ENCODE measurements at places on chromosomes 5 and 9.

DNA sequence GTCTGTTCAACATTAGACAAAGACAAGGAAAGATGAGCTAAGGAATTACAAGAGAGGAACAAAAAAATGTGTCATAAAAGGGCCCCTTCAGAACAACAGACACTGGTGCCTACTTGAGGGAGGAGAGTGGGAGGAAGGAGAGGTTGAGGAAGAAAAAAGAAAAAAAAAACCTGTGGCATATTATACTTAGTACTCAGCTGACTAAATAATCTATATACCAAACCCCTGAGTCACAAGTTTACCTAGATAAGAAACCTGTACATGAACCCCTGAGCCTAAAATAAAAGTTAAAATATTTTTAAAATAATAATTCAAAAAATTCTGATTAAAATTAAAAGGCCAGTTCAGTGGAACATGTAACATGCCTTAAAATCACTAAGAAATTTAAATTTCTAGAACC, 107.3 kb downstream of the MTREX start:
- H3K4me1 ChIP-seq = no peaks in the 10 kb centered on the region
- no peak for DNase-seq
- peaks cover 3% of the 10 kb centered on the region for H3K36me3 ChIP-seq
- no peak overlapping the region for H3K4me3 ChIP-seq
- H3K27me3 ChIP-seq = no peaks in the 10 kb centered on the region

DNA sequence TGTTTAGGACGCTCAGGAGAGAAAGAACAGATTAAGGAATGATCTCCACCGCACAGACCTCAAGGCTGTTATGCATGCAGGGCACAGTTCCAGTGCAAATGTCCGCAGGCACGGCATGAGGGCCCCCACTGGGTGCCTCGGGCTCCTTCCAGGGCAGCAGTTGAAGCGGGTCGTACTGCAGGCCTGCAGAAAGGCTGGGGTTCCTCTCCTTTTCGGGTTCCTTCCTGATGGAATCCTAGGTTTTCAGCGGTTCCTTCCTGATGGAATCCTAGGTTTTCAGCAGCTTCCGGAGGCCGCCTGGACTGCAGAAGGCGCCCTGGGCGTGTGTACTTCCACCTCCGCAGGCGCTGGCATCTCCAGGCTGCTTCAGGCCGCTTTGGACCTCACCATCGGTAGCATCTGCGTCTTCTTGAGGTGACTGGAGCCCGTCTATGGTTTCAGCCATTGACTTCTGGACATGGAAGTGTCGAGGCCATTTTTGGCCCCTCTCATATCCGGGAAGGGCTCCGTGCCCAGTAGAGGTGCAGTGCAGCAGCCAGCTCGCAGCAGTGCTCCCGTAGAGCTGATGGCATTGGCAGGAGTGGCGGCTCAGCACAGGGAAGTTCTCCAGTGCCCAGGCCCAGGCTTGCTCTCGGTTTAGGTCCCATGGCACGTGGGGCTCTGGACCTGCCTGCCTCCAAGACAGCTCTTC, 5.6 kb upstream of the MGAT4B start:
- H3K27ac ChIP-seq = no peak overlapping the region
- DNase-seq = no peak
- H3K36me3 ChIP-seq = no peaks in the 10 kb centered on the region
- H3K27me3 ChIP-seq = no peaks in the 10 kb centered on the region

DNA sequence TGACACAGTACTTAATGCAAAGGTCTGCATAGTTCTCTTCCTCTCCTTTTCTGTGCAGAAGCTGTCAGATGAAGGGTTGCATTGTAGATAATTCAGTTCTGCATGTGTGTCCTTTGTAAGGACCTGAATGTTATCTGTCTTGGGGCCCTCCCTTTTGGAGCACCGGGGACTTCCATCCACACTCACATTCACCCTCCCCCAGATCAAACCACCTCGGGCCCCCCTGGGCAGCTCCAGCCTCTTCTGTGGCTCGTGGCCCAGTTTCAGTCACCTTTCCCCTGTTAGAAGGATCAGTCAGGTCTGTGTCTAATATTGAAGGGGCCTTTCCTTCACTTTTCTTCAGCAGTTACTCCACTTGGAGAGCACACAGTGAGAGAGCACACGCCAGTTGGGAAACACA, 11.0 kb downstream of the DMRT1 start:
- H3K36me3 ChIP-seq = no peaks in the 10 kb centered on the region
- H3K27me3 ChIP-seq = no peaks in the 10 kb centered on the region
- H3K27ac ChIP-seq = no peak overlapping the region
- no peak for DNase-seq
- no peak overlapping the region for H3K4me3 ChIP-seq

DNA sequence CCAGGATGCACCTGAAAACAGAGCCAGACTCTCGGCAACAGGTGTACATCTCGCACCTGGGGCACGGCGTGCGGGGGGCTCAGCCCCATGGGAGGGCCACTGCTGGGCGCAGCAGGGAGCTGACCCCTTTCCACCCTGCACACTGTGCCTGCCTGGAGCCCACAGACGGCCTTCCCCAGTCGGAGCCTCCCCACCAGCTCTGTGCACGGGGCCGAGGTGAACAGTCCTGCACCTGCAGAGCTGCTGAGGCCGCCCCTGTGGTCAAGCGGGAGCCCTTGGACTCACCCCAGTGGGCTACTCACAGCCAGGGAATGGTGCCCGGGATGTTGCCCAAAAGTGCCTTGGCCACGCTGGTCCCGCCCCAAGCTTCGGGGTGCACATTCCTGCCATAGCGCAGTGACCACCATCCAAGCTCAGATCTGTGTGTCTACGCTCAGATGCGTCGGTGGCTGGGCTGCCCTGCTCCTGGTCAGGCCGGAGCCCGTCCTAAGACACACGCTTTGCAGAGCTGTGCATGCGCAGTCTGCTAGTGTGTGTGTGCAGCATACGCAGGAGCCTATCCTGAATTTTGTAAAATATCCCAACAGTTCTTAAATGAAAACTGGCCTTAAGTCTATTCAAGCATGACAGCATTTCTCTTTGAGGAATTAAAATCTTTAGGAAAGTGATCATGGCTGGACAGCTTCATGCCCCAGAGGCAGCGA, 8.4 kb upstream of the EXOC3 start:
- no peak overlapping the region for H3K27ac ChIP-seq
- no peak overlapping the region for H3K4me3 ChIP-seq
- H3K27me3 ChIP-seq = no peaks in the 10 kb centered on the region
- H3K36me3 ChIP-seq = no peaks in the 10 kb centered on the region

- no peaks in the 10 kb centered on the region for H3K27me3 ChIP-seq
- no peaks in the 10 kb centered on the region for H3K4me1 ChIP-seq
- no peak overlapping the region for H3K27ac ChIP-seq
- no peaks in the 10 kb centered on the region for H3K36me3 ChIP-seq
- no peak for DNase-seq
These were observed 189.6 kb upstream of the CDKN2B start for GRCh38 chr9:22198681-22199080.

DNA sequence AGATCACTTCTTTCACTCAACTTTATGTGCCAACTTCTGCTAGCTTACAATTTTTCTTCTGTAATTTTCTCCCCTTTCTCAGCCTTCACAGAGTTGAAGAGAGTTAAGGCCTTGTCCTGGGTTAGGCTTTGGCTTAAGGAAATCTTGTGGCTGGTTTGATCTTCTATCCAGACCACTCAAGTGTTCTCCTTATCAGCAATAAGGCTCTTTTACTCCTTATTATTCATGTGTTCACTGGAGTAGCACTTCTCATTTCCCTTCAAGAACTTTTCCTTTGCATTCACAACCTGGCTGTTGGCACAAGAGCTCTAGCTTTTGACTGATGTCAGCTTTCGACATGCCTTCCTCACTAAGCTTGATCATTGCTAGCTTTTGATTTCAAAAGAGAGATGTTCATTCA, 86.9 kb upstream of the ALDH1B1 start:
- no peak for DNase-seq
- H3K27ac ChIP-seq = no peak overlapping the region
- H3K27me3 ChIP-seq = no peaks in the 10 kb centered on the region
- no peak overlapping the region for H3K4me3 ChIP-seq
- no peaks in the 10 kb centered on the region for H3K36me3 ChIP-seq

GRCh38 chr9:115327436-115328122, 209.6 kb upstream of the TNC start:
- H3K36me3 ChIP-seq = no peaks in the 10 kb centered on the region
- no peaks in the 10 kb centered on the region for H3K27me3 ChIP-seq
- H3K4me3 ChIP-seq = no peak overlapping the region
- peaks cover 12% of the 10 kb centered on the region for H3K4me1 ChIP-seq
